NCI-H2171 (cell line): ENCODE measurements at places on chromosomes 16 and 17.
A peak's percentile ranks its signal among the peaks of the same experiment; 100 is the strongest.

GRCh38 chr17:61728297-61728836 is 135.0 kb downstream of the BRIP1 start:
- no peak for DNase-seq

GRCh38 chr17:62700964-62701705 is 73.7 kb downstream of the MRC2 start:
- no peak for DNase-seq

DNA sequence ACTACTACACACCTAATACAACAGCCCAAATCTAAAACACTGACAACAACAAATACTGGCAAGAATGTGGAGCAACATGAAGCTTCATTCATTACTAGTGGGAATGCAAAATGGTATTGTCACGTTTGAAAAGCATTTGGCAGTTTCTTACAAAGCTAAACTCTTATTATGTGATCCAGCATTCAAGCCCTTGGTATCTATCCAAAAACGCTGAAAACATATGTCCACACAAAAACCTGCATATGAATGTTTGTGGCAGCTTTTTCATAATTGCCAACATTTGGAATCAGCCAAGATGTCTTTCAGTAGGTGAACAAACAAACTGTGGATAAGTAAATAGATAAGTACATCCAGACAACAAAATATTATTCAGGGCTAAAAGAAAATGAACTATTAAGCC is 501.1 kb upstream of the KIF2B start:
- no peak for DNase-seq

- DNase-seq: no peak
Observed at GRCh38 chr16:27481282-27481934, 68.3 kb downstream of the GTF3C1 start.

GRCh38 chr17:56884483-56885311 is 29.2 kb downstream of the TRIM25 start:
- no peak for DNase-seq

- DNase-seq: no peak
Observed at GRCh38 chr16:52055381-52055780, 491.6 kb downstream of the TOX3 start.

GRCh38 chr17:80986816-80987475 is 4.7 kb upstream of the CHMP6 start:
- DNase-seq: no peak

DNA sequence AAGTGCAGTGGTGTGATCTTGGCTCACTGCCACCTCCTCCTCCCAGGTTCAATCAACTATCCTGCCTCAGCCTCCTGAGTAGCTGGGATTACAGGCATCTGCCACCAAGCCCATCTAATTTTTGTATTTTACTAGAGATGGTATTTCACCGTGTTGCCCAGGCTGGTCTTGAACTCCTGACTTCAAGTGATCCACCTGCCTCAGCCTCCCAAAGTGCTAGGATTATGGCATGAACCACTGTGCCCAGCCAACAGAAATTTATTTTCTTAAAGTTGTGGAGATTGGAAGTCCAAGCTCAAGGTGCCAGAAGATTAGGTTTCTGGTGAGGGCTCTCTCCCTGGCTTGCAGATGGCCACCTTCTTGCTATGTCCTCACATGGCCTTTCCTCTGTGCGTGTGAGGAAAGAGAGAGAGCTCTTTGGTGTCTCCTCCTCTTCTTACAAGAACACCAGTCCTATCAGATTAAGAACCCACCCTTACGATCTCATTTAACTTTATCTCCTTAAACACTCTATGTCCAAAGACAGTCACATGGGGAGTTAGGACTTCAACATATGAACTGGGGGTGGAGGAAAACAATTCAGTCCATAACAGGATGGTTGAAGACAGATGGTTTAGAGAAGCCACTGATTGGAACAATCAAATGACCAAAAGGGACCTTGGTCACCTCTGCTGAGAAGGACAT is 31.8 kb downstream of the C16orf82 start:
- no peak for DNase-seq

- peak; percentile 70 for DNase-seq
Observed at GRCh38 chr16:53089434-53090285, 34.9 kb downstream of the CHD9 start.

- no peak for DNase-seq
Observed at GRCh38 chr16:68273896-68274295, 9.6 kb downstream of the SLC7A6 start.

DNA sequence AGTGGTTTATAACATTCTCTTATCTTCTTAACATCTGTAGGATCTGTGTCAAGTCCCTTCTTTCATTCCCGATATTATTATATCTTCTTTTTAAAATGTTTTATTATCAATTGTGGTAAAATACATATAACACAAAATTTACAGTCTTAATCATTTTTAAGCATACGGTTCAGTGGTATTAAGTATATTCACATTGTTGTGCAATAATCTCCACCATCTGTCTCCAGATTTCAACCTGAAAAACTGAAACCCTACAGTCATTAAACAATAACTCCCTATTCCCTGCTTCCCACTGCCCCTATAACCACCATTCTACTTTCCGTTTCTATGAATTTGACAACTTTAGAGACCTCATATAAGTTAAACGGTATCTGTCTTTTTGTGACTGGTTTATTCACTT is 45.5 kb downstream of the CEP112 start:
- DNase-seq: peak; percentile 35

GRCh38 chr16:25006504-25007056 is 8.6 kb downstream of the ARHGAP17 start:
- no peak for DNase-seq

DNA sequence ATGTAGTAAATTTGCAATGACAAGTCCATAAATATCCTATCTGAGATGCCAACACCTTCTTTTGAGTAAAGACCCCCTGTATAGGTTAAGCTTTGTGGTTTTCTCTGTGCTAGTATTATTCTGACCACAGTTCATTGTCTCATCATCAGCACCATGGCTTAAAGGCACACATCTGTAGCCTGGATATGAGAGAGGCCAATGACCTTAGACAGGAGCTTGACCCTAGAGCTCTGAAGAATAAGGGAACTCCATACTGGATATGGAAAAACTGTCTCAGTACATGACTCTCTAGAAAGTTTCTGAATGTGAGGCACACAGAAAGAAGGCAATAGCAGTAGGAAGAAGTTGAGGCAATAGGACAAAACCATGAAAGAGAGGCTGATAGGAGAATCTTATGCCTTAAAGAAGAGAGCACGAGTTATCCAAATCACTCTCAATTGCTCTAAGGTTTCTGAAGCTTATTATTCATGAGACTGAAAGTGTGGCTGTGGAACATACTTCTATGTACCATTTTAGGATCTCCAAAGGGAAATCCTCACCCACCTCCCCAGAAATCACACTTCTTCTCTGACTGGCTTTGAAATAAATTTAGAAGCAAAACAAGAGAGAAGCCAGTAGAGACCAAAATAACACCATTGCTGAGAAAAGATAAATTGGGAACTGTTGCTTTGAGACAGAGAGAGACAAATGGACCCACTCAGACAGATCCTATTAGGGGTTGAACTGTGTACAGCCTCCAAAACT is 150.2 kb downstream of the ABCA8 start:
- no peak for DNase-seq

DNA sequence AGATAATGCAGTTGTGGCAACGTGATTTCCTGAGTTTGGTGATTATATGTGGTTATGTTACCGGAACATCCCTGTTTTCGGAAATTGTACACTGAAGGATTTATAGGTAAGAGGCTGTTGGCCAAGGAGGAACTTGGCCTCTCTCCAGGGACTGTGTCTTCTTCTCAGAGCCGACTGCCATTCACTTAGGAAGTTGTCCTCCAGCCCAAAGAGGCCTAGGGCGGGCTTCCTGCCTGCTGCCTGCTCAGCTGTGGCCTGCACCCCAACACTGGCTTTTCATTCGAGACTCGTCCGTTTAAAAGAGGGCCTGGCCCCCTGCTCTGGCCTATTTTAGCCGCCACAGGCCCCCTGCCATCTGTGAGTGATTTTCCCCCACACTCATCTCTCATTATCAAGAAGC is 64.3 kb downstream of the ZDHHC7 start:
- no peak for DNase-seq

DNA sequence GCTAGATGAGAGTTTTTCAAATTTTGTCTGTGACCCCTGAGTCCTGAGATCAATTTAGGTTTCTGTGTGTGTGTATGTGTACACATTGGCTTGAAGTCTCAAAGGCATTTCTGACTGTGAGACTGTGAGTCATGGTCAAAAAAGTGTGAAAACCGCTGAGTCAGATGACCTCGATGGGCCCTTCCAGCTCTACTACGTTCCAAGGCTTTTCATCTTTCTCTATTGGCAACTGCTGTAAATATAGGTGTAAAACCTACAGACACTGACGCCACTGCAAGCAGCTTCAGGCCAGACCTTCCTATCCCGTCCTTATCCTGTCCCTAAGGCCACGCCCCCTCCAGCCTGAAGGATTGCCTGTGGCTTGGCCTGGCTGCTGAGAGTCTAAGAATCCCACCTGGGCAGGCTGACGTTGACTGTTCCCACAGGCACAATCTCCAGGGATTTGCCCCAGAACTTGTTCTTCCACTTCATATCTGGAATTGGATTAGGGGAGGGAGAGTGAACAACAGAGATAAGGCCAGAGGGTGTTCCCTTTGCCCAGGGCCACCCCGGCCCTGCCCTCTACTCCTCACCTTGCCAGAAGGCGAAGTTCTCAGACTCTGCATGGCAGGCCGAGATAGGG is 11.3 kb downstream of the OSBPL7 start:
- DNase-seq: no peak

GRCh38 chr16:19182481-19182880 is 14.4 kb downstream of the SYT17 start:
- no peak for DNase-seq

DNA sequence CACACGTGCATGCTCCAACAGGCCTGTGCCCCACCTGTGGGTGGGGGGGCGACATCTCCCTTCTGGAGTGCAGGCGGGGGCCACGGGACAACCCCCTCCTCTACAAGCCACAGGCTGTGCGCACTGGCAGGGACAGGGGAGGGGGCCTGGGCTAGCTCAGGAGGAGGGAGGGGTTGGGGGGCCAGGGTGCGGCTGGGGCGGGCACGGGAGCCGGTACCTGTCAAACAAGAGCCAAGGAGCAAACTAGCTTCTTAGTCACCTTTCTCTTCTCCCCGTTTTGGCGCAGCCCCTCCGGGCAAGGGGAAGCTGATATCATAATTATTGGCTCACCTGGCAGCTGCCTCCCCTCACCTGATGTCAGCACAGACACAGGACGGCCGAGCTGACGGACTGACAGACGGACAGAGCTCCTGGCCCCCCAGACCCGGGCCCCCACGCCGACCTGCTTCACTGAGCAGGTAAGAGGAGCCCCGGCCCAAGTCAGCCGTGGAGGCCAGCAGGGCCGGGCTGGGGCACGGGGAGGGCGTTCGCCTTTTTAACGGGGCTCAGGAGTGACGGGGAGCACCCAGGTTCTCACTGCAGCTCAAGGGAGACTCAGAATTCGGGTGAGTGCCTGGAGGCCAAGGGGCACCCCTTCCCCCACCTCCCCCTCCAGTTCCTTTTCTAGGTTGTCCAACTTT is at the start of gene FOXN1:
Gene FOXN1 (plus strand): TSS at position 363 of the 680 bp plus-strand sequence. CDS start 17,622 bp downstream, outside the sequence.
- peak; percentile 61 for DNase-seq

GRCh38 chr17:33615861-33616260 is 322.8 kb upstream of the ASIC2 start:
- no peak for DNase-seq

DNA sequence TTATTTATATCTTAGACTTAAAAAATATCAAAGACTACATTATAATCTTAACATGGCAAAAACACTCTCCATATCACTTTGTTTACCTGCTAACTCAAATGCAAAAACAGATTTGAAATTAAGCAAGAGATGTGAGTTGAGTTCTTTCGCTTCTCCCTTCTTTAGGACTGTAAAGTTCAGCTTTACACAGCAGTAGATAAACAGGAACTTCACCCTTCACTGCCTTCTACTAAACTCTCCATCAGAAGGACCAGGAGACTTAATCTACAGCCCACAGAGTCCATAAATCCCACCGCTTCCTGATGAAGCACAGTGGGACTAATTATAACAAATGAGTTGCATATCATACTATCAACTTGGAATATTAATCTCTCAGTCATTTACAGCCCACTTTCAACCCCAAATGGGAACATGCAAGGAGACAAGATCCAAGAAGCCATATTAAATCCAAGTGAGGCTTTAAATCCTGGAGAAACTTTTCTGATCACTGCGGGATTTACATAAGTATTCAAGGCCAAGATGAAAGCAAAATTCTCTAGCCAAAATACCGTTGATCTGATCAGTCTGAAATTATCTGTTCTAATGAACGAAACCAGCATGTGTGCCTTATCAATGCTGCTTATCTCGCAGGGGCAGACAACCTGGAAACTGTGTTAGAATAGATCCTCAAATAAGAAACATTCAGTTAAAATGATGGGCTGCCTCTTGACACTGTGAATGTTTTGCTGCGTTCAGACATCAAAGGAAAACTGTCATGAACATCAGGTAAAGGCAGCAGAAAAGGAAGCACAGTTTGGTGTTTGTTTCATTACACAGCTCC is 1.6 kb downstream of the AMFR start:
- no peak for DNase-seq

DNA sequence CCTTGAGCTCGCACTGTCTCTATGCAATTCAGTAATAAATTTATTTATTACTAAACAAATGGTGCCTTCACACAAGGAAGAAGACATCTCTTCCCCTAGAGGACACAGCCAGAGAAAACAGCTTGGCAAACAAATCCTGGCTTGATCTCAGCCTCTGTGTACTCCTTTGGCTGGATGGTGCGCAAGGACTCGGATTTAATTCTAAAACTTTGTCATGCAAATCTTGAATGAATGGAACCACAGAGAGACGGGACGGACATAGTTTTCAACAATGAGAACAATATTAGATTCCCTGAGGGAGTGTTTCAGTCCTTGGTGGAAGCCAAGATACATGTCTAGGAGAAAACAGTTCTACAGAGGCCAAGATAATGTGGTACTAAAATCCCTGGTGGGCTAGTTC is 349.5 kb downstream of the NPIPA8 start:
- DNase-seq: no peak

DNA sequence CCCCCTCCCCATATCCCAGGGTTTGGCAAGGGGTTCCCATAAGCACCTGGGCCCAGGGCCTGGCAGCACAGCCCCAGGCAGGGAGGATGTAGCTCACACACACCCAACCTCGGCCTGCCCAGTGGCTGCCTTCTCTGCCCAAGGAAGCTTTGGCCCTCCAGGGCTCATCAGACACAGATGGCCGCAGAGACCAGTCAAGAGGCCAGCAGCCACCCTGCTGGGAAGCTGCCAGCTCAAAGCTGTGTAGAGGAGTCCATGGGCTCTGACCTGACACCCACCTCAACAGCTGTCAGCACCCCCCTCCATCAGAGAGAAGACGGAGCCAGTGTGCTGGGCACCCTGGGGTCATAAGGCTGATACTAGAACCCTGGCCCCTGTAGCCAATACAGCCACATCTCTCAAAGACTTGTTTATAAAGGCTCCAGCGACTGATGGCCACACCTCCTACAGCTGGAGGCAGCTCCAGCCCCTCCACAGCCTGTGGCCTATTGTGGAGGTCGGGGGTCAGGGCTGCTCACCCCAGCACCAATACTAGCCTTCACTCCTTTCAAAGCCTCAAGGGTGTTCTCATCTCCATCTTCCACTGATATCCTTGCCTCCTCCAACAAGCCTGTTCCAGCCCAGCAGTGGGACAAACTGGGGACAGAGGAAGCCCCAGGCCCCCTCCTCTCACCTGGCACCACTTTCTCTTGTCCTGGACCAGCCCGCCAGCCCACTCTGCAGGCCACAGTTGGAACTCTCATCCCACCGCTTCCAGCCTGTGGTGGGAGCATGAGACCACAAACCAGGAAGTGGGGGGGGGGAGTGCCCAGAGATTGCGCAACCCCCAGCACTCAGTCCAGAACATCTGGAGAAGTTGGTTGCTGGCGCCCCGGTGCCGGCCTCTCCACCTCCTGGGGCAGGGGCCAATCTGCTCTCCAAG is 2.2 kb upstream of the MPG start:
- no peak for DNase-seq

GRCh38 chr16:86418981-86419380 is 91.3 kb upstream of the FOXF1 start:
- DNase-seq: no peak
